ENCODE measurements at places on chromosomes 5 and 9.
A peak's percentile ranks its signal among the peaks of the same experiment; 100 is the strongest.

GRCh38 chr5:166938071-166938470, 1353.4 kb upstream of the WWC1 start:
- no peak for DNase-seq

GRCh38 chr9:13923381-13923780, 390.6 kb downstream of the NFIB start:
- no peak for DNase-seq

DNA sequence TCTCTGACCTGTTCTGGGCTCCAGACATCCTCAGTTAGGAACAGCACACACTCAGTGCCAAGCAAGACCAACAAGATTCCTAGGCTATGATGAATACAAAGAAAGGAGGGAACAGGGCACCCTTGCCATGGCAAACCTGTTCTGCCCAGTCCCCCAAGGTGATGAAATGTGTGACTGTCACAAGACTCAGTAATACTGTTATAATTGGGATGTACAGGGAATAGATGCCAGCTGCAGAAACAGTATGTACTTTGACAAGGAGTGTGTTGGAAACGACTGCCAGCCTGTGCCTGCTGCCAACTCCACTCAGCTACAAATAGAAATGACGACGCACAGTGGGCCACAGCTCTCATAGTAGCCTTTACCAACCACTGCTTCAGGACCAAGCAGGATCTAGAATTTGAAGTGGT, 453.0 kb downstream of the EFNA5 start:
- DNase-seq = no peak

DNA sequence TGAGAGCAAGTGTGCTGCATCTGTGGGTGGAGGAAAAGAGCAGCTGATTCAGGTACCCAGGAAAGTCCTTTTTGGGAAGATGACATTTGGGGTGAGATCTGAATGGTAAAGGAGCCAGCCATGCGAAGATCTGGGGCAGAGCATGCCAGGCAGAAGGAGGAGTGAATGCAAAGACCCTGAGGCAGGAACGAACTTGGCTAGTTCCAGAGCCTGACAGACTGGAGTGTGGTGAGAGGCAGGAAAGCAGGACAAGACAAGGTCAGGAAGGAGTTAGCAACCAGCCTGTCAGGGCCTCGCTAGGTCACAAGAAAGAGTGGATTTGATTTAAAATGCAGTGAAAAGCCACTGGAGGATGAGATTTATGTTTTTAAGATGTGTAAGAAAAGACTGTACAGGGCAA, 28.2 kb downstream of the RGS7BP start:
- DNase-seq = no peak

- no peak for DNase-seq
Measured at GRCh38 chr5:55364537-55365055, 56.8 kb downstream of the MTREX start.

- no peak for DNase-seq
Measured at GRCh38 chr5:112374356-112374755, 44.7 kb downstream of the EPB41L4A start.

DNA sequence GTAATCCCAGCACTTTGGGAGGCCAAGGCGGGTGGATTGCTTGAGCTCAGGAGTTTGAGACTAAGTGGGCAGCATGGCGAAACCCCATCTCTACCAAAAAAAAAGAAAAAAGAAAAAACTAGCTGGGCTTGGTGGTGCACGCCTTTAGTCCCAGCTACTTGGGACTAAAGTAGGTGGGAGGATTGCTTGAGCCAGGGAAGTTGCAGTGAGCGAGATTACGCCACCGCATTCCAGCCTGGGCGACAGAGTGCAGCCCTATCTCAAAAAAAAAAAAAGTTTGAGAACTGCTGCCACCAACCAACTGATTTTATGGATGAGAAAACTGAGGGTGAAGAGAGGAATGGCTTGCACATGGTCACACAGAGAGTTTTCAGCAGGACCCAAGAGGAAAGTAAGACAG, 175.1 kb downstream of the DOCK8 start:
- DNase-seq = no peak

DNA sequence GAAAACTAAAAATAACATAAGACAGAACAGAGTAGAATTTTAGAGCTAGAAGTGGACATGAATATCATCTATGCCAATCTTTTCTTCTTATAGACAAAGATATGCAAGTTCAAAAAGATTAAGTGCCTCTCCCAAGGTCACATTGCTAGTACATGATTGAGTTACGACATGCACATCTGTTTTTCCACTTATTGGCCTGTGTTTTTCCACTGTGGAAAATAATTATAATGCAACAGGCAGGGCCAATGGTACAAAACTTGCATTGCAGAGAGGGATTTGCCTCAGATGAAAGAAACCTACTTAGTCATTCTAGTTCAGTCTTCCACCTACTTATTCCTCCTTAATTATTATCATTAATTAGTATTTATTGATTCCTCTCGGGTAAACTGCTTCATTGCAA, 407.8 kb upstream of the SGCD start:
- DNase-seq = no peak

GRCh38 chr5:149344151-149344550, 1.1 kb upstream of the GRPEL2 start:
- DNase-seq = no peak

DNA sequence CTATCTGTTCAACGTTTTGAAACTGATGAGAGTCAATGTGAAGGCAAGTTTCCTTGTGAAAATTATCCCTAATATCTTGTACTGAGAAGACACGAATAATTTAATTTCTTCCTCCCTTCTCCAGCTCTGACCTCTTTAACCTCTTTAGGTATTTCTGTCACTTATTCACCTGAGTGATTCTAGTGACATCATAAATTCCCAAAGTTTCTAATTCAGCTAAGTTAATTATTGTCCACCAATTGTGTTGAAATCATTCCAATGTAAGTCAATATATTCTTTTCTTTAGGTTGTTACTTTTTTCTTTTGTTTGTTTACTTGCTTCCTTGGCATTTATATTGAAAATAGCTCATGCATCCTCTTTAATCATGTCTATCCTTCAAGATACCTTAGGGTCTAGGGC, 143.8 kb downstream of the PAPPA start:
- DNase-seq = no peak

DNA sequence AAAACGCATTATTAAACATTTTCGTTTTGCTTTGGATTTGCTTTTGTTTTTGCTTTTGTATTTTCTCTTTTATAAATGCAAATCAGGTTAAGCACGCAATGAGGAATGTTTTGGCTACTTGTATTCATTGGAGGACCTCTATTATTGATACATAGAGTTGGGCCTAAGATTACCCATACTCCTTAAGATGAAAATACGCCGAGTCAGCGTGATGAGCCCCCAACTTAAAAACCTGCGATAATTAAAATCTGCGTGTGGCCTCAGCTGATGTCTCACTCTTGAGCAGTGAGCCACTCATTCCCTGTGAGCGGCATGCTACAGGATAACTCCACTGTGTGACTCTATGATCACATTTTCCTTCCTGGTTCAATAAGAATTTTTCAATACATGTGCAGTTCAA, 518.3 kb downstream of the IRX1 start:
- DNase-seq = no peak

DNA sequence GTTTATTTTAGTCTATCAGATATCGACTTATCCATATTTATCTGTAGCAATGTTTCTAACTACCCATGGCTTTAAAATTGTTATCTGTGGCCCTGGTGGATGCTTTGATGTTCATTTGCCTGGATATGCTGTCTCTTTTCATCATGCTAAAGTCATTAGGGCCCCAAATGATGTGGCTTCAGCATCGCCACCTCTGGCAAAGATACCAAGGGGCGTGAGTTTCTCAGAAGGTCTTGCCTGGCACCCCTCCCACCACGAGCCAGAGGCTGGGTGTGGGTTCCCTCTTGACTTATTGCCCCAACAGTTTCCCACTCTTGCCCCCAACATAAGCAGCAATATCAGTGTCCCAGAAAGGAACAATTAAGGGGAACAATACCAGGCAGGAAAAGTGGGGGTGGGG, 5.4 kb downstream of the ROPN1L start:
- DNase-seq = no peak

GRCh38 chr5:56951946-56952691, at the start of gene MIER3:
Gene MIER3 (minus strand): TSS chr5:56952123. CDS start chr5:56952102, 21 bp downstream.
- peak; percentile 65 for DNase-seq

- DNase-seq = no peak
Measured at GRCh38 chr5:133970325-133970909, 2.0 kb upstream of the C5orf15 start.

DNA sequence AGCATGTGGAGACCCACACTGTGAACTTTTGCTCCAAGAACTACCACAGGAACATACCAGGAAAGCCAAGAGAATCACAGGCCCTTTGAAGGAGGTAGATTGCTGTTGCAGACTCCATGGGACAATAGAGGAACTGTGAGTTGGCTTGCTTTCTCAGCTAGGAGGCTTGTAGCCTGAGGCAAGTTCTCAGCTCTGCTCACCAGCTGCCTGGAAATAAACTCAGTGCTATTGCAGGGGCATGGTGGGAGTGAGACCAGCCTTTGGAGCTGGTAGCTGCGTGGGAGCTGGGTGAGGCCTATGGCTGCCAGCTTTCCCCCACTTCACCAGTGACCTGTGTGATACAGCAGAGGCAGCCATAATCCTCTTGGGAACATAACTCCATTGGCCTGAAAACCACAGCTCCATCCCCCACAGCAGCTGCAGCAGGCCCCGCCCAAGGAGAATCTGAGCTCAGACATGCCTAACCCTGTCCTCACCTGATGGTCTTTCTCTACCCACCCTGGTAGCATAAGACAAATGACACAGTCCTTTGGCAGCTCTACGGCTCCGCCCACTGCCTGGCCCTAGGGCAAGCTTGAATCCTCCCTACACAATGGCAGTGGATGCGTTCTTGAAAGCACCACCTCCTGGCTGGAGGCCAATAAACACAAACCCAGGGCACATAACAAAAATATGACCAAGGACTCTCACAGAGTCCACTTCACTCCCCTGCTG, 389.5 kb downstream of the KIF4B start:
- DNase-seq = no peak

GRCh38 chr5:1933364-1934055, 50.8 kb upstream of the IRX4 start:
- DNase-seq = no peak

DNA sequence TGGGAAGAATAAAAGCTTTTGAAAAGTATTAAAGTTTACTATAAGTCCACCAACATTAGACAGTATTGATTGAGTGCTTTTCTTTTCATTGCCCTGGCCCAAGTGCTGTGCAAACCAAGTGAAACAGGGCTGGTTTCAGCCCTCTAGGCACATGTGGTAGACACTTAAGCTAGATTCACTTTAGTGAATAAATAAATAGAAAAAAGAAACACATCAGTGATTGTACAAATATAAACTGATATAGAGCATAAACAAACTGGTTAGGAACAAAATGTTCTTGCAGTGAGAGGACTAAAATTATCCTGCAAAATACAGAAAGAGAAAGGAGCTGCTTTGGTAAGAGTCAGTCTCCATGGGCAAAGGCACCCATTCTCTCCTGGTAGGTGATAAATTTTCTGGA, 29.7 kb downstream of the ACTBL2 start:
- no peak for DNase-seq

GRCh38 chr9:4070266-4070665, 229.6 kb downstream of the GLIS3 start:
- DNase-seq = no peak

- no peak for DNase-seq
Measured at GRCh38 chr5:670396-671270, 22.5 kb downstream of the TPPP start.

DNA sequence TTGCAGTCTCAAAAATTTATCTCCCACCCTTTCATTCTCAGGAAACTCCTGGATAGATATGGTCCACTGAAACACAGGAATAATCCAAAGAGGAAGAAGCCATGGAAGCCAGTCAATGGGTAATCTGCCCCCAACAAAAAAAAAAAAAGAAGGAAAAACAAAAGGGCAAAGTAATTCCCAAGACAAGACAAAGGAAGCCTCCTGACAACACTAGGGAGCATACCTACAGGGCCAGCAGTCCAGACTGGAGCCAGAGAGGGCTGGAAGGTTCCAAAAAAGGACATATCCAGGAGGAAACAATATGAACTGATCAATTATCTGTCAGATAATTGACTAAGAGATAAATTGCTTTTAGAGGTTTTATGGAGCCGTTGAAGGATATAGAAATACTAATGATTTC, 12.9 kb downstream of the FNIP1 start:
- no peak for DNase-seq

DNA sequence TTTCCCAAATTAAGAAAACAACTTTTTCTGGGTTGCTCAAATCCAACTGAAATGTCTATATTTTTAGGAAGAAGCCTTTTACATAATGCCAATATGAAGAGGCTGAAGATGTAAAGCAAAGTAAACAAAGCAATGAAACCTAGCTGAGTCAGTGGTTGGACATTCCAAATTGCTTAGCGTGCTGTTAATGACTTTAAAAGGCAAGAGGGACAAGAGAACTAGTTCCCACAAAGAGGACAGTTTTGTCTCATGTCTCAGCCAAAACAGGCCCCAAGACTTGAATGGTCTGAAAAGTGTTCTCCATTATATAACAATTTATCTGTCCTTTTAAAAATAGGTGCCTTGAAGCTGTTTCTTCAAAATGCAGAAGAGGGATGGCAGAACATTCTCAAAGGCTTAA, 407.0 kb downstream of the ENC1 start:
- DNase-seq = no peak

DNA sequence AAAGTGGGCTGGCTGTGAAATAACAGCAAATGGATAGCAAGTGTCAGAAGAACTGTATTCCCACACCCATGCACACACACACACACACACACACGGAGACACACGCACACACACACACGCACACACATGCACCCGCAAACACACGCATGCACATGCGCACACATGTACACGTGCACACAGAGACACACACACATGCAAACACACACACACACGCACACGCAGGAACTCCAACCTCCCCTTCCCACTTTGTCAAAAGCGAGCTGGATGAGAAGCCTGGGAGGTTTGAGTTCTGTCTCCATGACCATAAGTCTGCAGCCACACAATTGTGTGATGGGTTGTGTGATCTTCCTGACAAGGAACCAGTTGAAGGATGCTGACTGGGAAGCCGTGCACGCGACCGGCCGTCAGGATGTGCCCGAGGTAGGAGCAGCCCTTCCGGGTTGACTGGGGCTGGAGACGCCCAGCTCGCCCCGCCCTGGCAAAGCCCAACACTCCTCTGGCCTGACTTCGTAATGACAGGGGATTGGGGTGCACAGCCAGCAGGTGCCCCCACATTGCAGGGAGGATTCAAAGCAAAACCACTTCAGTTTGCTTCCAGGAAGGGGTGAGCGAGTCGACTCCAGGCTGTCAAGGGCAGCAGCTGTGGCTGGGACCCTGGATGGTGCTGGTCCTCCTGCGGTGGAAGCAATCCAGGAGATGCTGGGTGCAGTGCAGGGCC, 29.3 kb upstream of the NKD2 start:
- no peak for DNase-seq

- no peak for DNase-seq
Measured at GRCh38 chr5:135489466-135490244, 37.5 kb upstream of the TIFAB start.

GRCh38 chr5:32903613-32904012, 192.5 kb downstream of the NPR3 start:
- no peak for DNase-seq

GRCh38 chr9:134858051-134858841, 22.4 kb upstream of the FCN2 start:
- DNase-seq = no peak

GRCh38 chr5:52703321-52703720, 84.4 kb upstream of the ITGA1 start:
- no peak for DNase-seq

- DNase-seq = no peak
Measured at GRCh38 chr9:130565792-130566191, 13.6 kb upstream of the FUBP3 start.
